ENCODE measurements at places on chromosomes 11 and 22.

GRCh38 chr11:32594272-32594671 is 10.6 kb downstream of the EIF3M start:
- DNase-seq = no peak

DNA sequence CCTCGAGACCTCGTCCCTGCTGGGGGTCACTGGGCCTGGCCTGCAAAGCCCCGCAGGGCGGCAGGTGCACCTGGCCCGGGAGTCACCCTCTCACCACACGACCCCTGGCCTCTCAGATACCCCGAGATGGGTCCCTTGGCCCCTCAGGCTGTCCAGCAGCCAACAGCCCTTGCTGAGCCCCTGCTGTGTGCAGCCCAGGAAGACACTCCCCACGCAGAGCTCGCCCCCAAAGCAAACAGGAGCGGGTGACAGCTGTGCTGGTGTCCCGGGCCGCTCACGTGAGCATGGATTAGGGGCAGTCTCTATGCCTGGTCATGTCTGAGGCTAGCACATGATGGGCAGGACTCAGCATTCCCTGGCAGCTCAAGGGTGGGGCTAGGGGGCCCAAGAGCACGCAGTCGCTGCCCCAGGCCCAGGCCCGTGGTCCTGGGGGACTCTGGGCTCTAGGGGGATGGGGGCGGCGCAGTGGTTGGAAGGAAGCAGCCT is 31.3 kb downstream of the WNT7B start:
- DNase-seq = no peak

- no peak for DNase-seq
Measured at GRCh38 chr22:41504397-41504796, 35.5 kb downstream of the ACO2 start.

DNA sequence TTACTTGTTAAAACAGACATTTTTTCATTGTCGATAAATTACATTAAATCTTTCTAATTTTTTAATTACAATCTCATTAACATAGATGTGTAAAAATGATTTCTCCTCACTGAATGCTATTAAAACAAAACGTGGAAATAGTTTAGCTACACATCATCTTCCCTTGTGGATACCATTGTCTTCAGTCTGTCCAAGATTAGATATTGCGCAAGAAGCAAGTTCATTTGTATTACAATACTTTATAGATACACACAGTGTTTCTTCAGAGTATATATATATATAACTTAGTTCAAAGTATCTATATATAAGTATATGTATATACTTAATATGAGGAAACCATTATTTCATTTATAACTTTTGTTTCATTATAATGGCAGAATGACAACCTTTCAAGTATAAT is 883.3 kb upstream of the CNTN5 start:
- no peak for DNase-seq

- no peak for DNase-seq
Measured at GRCh38 chr11:8692417-8692816, 9.8 kb downstream of the RPL27A start.

GRCh38 chr11:128273736-128274135 is 313.6 kb downstream of the ETS1 start:
- no peak for DNase-seq

- DNase-seq = no peak
Measured at GRCh38 chr22:19942157-19943081, 801 bp upstream of the TXNRD2 start.

GRCh38 chr11:23976841-23977271 is 520.0 kb upstream of the LUZP2 start:
- DNase-seq = no peak

DNA sequence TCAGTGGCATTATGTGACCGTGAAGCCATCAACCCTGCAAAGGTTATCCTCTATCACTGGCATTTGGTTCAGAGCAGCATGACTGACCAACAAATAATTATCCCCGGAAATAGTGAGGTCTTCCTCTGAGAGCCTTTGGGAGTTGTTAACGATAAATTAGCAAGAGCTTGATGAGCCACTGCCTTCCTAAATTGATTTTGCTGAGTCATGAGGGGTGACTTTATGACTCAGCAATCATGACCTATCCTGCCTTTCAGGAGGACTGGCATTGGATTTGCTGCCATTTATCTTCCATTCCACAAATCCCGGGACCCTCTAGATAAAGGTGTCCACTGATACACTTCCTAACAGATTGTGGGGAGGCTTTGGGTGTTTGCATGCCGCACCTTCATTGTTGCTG is 80.8 kb upstream of the MTNR1B start:
- no peak for DNase-seq

GRCh38 chr22:30241576-30242371 is 4.8 kb downstream of the LIF start:
- DNase-seq = no peak

DNA sequence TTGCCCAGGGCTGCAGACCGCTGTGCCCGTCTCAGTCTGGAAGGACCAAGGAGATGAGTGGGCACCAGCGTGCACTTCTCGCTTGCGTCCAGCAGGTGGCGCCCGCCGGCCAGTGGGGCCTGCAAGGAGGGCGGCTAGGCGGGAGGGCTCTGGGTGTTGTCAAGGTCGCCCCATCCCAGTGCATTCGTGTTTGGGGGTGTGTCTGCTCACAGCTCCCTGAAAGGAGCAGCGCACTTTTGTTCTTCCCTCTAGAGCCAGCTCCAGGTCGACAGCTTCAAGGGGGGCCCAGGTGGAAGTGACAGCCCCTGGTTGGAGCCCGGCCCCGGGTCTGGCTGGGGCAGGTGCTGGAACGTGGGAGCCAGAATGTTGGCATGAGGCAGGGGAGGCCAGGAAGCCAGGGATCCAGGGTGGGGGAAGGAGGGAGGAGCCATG is 23.4 kb upstream of the MPPED1 start:
- DNase-seq = peak; percentile 63

DNA sequence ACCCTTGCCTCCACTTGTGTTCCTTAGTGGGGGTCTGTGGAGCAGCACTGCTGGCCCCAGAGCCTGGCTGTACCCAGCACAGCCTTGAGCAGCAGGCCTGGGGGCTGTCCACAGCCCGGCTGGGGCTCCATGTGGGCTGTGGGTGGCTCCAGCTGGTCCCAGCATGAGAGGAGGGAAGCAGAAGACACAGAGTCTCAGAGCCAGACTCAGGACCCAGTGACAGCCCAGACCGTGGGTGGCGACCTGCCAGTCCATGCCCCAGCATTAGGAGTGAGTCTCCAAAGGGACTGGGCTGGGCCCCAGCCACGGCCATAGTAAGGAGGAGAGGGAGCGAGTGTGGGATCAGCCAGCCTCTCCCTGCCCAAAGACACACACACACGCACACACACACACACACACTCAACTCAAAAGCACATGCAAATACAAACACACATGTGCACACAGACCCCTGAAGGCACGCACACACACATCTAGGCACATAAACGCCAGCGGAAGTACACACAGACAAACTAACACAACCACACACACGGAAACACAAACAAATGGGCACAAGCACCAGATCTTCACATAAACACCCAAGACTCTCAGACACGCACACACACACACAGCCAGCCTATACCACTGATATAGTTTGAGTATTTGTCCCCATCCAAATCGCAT is 16.7 kb upstream of the LRRC10B start:
- no peak for DNase-seq

- no peak for DNase-seq
Measured at GRCh38 chr22:47202819-47203553, 440.5 kb downstream of the TBC1D22A start.

DNA sequence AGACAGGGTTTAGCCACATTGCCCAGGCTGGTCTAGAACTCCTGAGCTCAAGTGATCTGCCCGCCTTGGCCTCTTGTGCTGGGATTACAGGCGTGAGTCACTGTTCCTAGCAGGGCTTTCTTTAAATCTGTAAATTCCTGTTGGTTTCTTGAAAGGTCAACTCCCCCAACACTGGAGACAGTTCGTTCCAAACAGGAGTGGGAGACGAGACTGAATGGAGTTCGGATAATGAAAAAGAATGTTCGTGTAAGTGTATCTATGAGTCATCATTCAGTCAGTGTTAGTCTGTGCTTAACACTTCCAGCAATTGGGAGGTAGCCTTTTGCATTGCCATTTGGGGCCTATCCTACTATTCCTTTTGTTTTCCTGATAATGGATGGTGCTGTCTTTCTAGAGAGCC is 10.0 kb upstream of the BACE1-AS start:
- no peak for DNase-seq

- DNase-seq = no peak
Measured at GRCh38 chr11:123057661-123058305, 4.2 kb downstream of the HSPA8 start.

GRCh38 chr22:37330200-37331033 is 48.1 kb downstream of the CYTH4 start:
- no peak for DNase-seq

- DNase-seq = no peak
Measured at GRCh38 chr22:48488149-48488551, 1339.5 kb downstream of the BRD1 start.

GRCh38 chr11:112294688-112295340 is 34.2 kb upstream of the PLET1 start:
- DNase-seq = no peak

DNA sequence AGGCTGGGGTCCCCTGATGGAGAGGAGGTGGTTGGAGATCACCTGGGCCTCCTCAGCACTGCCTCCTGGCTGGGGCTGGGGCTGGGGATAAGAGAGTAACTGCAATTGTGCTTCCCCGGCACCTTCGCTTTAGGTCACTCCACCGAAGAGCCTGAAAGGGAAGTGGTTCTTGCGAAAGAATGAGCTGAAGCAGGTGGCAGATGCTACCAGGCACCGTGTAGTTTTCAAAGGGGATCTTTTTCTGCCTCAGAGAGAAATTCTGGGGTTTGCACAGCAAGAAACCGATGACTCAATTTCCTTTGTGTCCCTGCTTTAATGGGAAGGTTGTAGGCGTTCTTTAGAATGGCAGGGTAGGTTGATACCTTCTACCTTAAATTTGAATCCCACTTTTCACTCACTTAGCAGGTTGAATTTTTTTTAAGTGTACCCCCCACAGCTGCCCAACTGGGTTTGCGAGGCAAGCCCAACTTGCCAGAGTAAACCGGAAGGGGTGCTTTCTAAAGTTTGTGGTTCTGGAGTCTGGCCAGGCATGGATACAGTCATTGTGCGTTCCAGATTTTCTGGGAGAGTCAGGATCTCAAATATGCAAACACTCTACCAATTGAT is 5.3 kb downstream of the CD44 start:
- peak; percentile 49 for DNase-seq

DNA sequence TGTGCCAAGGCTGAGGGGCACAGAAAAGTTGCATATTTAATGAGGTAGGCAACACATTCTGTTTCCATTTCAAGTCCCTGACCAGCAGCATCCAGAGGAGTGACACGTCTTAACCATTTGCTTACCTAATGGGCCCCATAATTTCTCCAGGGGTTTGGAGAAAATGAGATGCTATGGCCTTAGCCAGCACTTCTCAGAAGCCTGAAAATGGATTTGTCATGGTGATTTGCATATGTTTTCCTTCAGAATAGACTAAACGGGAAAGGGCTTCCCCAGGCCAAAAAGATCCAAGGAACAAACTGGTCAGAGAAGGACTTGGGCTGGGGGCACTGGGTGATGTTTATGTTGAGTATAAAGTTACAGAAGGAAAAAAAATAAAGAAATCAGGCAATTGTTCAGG is 16.7 kb downstream of the CSRP3 start:
- DNase-seq = no peak

GRCh38 chr22:38208551-38208968 is 6.8 kb downstream of the MAFF start:
- DNase-seq = no peak

DNA sequence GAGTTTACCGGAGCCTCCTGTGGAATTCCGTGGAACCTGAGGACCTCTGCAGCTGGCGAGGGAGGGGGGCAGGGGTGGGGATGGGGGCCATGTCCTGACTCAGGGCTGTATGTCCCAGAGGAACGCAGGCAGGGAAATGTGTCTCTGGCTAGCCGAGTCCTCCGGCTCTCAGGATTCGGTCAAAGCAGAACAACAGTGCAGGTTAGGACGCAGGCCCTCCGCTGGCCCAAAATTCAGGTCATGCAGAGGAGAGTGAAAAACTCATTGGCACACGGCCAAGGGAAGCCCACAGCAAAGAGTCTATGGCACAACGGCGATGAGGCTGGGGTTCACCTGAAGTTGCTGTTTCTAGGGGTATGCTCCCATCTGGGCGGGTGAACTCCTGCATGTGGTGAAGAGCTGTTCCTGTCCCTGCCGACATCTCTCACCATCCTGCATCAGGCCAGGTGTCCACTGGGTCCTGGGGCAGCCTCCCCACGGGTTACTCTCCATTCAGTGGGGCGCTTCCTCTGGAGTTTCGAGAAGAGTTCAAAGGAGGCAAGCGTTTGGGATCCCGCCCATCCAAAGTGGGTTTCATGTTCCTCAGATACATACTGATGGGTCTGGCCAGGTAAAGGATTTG is 1055.3 kb downstream of the BRD1 start:
- DNase-seq = no peak

GRCh38 chr11:60165951-60166350 is 16.9 kb downstream of the MS4A6A start:
- no peak for DNase-seq

DNA sequence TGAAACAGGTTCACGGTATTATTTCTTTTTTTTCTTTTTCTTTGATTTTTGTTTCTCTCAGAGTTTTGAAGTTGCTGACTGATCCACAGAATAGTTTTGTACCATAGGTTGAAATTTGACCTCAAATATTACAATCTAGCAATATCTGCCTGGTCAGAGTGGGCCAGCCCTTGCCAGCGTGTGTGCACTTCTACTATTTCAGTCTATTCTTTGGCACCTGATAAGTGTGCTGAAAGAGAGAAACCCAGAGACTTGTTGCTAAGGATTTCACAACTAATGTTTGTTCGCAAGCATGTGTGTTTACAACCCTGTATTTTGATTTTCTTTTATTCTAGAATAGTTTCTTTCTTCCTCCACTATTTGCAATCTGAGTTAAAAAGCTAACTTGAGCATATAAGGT is 1125.2 kb upstream of the CNTN5 start:
- DNase-seq = no peak

- DNase-seq = no peak
Measured at GRCh38 chr11:61564936-61565696, 15.8 kb downstream of the SYT7 start.

- DNase-seq = no peak
Measured at GRCh38 chr11:44602891-44603310, 37.4 kb downstream of the CD82 start.

- DNase-seq = no peak
Measured at GRCh38 chr22:30392661-30393321, 4.0 kb upstream of the SEC14L2 start.

- no peak for DNase-seq
Measured at GRCh38 chr22:20407829-20408228, 13.9 kb downstream of the ZNF74 start.

DNA sequence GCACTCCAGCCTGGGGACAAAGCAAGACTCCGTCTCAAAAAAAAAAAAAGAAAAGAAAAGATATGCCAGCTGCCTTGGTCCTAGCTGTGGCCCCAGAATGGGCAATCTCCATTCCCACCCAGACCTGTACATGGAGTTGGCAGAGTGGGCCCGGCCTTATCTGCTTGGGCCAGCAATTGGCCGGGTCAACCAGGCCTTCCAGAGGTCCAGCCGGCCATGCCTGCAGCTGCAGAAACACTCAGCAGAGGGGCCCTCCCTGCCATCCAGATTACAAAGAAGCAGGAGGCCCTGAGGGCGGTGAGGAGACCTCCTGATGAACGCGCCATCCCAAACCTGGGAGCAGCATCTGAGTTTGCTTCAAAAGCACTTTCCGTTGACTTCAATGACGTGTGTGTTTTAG is 26.9 kb upstream of the ARFGAP3 start:
- DNase-seq = no peak

Data from activated CD4-positive, alpha-beta T cell treated with anti-CD3 and anti-CD28 coated beads for 24 hours (primary cell).